ENCODE measurements at places on chromosomes 1 and 21.

DNA sequence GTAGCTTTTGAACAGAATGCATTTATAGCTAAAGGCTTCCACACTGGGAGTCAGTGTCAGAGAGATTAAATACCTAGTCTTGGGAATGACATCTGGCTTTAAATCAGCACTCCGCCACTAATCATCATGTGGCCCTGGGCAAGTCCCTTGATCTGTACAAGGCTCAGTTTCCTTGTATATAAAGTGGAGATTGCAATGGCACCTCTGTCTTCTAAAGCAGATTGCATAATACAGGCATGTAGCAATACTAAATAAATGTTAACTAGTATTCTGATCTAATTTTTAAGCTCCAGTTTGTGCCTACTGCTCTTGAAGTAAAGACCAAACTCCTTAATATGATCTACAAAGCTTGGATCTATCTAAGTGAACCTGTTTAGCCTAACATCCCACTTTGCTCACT is 249.4 kb downstream of the PLPP3 start:
- DNase-seq = no peak

DNA sequence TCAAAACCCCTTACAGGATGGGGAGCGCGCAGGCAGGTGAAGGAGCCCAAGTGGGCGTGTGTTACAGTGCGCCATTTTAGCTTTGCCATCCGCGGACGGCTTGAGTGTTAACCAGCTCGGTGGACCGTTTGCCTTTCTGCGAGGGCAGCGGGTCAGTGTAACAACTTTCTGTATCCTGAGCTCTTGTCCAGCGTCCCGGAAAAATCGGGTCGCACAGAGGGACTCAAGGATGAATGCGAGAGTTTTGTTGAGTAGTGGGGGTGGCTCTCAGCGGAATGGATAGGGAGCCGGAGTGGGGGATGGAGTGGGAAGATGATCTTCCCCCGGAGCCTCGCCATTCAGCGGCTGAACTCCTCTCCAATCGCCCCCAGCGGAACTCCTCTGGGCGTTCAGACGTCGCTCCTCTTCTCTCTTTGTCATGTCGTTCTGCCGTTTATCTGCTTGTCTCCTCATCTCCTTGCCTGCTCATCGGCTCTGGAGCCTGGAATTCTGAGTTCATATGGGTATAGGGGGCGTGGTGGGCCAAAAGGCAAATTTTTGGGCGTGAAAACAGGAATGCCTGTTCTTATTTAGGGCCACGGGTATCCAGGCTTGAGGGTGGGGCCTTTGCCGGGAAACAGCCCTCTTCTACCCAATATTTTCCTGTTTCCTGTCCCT is 295.4 kb downstream of the CTH start:
- DNase-seq = peak; percentile 85

DNA sequence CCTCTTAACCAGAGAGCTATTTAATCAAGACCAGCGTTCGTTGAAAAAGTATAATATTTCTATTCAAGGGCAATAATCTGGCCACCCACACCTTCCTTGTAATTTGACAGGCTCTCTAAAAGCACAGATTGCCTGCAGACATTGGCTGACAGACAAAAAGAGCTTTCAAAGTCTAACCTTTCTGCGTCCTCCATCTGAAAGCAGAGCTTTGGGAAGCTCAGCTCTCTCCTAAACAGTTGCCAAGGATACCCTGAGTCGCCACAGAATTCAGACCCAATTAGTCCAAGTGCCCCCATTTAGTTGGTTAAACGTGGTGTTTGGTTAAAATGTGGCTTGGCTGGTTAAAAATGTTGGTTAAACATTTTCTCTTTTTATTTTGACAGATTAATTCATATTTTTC is 33.7 kb upstream of the PLA2G2C start:
- DNase-seq = no peak

DNA sequence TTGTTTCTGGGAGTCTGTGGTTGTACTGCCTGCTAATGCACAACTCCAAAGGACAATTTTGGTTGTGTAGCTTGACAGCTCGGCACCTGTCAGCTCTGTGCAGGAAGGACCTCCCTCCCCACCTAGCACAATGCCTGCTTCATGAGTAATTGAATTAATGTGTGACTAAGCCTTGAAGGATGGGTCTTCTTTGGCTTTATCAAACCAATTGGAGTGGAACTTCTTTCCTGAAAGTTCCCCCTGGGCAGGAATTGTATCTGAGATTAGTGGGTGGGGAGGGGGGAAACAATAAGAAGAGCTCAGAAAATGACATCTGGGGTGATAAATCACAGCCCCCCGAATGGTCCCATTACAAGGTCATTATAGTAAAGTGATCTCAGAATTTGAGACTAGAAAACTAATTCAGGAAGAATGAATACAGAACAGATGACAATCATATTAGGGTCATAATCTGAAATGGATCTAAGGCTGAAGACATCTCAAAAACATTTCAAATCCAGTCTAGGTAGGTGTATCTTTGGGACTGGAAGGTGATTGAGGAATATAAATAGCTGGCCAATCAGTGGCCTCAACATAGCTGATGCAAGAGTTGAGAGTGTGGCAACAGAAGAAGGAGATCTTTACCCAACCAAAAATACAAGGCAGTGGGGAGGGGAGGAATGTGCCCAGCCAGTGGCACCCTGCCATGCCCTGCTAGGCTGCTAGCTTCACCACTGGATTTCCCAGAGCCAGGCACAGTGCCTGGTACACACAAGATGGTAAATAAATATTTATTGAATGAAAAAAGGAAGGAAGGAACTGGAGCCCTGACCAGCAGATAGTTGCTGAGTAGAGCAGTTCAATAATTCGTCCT is 10.1 kb upstream of the SESN2 start:
- no peak for DNase-seq

GRCh38 chr1:111436726-111437125 is 9.2 kb upstream of the OVGP1 start:
- DNase-seq = no peak

GRCh38 chr21:42396799-42397745 is 1.2 kb upstream of the TMPRSS3 start:
- DNase-seq = no peak

DNA sequence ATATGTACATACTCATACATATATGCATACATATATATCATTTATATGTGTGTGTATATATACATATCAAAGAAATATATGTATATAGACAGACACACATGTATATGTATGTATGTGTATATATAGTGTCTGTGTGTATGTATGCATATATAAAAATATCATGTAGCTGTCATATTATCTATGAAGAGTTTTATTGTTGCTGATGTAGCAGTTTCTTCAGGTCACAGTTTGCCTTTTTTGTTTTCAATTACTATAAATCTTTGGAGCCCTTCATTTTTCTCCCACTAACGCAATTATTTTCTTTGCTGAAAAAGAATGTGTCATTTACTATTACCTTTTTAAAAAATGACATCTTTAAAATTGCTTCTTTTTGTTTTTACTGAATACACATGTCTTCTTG is 904.5 kb downstream of the PLA2G4A start:
- DNase-seq = no peak

DNA sequence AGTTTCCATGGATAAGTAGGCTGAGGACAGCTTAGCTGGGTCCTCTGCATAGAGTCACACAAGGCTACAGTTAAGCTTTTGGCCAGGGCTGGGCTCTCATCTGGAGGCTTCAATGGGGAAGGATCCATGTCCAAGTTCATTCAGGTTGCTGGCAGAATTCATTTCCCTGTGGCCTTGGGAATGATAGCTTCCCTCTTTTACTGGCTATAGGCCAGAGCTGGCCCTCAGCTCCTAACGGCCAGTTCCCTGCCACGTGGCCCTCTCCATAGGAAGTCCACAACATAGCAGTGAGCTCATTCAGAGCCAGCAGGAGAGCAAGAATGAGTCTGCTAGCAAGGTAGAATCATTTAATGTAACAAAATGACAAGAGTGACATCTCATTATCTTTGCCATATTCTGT is 15.1 kb upstream of the PODN start:
- no peak for DNase-seq

GRCh38 chr21:35827004-35827403 is 233.3 kb downstream of the SETD4 start:
- DNase-seq = no peak

DNA sequence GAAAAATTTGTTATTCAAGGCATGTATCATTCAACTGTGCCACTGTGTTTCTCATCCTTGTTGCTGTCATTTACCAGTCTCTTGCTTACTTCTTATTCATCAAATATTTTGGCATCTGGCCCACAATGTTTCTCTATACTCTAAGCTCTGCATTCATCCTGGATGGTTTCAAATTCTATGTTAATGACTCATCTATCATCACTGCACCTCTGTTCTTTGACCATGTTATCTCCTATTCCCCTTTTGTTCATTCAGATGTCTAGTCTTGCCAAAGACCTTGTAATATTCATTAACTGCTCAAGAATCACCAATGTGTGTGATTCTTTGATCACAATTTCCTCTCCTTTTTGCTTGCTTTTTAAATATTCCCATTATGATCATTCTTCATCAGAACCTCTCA is 54.6 kb upstream of the PRKACB start:
- no peak for DNase-seq

DNA sequence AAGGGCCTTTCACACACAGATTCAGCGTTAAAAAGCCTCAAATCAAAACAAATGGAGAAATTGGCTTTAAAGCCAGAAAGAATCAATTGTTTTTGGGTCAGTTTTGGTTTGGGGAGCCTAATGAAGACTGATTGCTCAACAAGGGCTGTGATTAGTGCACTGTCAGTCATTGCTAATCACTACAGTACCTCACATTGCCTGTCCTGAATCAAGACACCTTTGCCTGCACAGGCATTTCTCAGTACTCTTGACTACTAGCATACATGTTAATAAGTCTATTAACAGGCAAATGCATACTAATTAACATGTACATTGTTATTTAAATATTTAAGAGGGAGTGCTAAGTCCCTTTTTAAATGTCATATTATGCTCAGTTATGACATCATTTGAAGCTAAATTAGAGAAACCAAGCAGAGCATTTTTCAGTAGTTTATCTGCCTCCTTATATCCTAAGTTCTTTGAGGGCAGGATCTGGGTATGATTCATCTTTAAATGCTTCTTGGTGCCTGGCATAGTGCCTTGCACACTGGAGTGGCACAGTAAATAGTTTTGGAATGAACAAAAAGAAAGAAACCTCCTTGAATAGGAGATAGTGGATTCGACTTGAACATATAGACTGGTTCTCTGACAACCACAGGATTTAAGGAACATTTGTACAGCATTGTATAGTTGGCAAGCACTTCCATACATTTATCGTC is 25.8 kb upstream of the CCN1 start:
- DNase-seq = no peak
